ENCODE measurements at places on chromosomes 2 and 18. TPM values are rescaled to one million over a fixed set of nuclear protein-coding genes. Genes with fewer than 3 reads are reported as not detected.

DNA sequence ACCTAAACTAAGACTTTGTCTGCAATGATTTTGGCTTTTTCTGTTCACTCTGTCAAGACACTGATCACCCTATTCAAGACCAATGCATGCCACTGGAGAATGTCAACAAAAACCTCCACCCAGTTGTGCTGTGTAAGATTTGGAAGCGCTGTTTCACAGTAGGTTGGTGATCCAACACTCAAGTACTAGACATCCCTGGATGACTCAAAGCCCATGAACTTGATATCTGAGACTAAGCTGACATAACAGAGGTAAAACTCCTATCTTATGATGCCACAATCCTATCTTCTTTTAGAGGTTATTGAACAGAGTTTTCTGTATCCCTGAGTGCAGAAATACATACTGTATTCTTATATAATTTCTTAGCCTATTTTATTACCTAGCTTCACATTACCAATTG is 251.3 kb upstream of the ETAA1 start:
- no peak for ATAC-seq

Gene TBR1
- total RNA-seq, result 0.05 TPM

- no peak for ATAC-seq
Observed at GRCh38 chr2:112938904-112939303, 27.9 kb downstream of the IL37 start.

- no peak for ATAC-seq
Observed at GRCh38 chr2:230405824-230406223, 10.2 kb upstream of the SP100 start.

DNA sequence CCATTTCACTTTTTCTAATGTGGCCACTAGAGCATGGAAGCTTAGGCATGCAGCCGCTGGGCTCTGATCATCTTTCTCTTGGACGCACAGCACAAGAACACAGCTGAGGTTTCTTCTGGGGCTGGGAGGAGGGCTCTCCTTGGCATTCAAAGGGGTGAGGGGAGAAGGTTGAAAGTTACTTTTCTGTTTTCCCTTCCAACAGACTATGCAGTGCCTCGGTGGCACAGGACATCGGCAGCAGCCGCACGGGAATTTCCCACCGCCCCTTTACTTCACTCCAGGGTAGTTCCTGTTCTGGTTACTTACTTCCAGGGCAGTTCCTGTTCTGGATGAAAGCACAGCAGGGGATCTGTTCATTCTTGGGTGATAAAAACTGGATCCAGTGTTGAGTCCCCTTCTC is 18.9 kb upstream of the MAL start:
- no peak for ATAC-seq

DNA sequence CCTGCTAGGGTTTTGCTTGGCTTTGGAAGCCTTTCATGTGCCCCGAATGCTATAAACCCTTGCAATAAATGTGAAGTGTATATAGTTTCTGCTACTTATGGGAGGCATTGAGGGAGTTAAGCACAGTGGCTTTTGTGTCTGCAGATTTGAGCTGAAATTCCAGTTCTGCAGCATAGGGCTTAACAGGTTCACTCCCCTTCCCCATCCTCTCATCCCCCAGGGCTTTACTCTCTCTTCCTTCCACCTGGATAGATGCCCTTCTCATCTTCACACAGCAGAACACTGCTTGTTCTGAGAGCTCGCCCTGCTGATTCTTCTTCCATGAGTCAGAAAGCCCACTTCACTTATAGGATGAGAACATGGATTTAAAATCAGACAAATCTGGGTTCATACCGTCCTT is 37.2 kb downstream of the SOX11 start:
- ATAC-seq, result no peak

DNA sequence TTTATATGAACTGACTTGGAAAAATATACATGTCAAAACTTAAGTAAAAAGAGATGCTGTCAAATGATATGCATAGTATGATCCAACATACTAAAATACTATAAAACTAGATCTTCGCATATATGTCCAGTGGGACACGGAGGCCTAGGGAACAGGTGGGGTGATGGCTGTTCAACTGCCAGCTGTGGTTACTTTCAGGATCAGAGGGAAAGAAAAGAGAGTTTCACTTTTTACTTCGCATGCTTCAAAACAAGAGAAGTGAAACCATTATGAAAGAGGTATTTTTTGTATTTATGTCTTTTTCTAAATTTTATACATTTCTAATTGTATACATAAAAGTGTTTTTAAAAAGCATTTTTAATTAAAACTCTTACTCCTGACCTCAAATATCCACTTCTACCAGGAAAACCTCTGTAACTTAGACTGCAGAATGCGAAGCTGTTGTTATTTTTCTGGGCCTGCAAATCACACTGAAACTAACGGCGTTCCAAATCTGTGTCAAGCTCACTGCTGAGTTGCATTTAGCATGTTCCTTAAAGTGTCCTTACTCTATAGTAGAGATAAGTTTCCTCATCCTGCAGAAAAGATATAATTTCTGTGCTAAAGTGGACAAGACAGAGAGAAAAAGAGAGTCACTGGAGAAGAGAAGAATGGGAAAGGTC is 97.8 kb upstream of the SLC35G4 start:
- peak; percentile 31 for ATAC-seq

GRCh38 chr2:109318150-109318948 is 189.3 kb downstream of the SH3RF3 start:
- no peak for ATAC-seq

DNA sequence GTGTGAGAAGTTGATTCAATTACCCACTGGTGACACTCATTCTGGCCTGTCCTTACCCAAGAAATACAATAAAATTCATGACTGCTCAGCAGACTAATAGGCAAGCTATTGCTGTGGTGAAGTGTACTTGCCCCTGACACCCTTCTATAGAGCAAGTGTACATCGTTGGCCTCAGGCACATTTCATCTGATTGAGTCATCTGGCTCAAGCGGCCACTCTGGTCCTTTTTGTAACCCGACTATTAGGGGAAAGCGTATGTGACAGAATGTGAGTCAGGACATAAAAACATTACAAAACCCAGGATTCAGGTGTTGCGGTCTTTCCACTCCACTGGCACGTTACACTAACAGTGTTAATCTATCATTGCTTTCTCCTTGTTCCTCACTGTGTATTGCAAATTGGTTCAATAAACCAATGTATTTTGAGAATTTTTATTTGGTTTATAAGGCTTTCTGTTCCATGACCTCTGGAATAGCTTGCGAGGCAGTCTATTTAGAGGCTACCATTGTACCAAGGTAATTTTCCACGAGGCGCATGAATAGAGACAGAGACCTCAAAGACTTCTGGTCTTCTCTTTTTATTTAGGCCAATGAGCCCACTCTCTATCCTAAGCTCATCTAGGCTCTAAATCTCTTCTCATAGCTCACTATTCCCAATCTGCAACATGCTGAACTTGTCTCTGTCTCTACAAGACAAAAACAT is 10.2 kb upstream of the TTC32 start:
- no peak for ATAC-seq

Gene DLX2
- total RNA-seq, result not detected

- ATAC-seq, result no peak
Observed at GRCh38 chr2:151918308-151918707, 90.1 kb upstream of the ARL5A start.

Gene ALPI
- total RNA-seq, result not detected

Gene SLC30A3
- total RNA-seq, result not detected

DNA sequence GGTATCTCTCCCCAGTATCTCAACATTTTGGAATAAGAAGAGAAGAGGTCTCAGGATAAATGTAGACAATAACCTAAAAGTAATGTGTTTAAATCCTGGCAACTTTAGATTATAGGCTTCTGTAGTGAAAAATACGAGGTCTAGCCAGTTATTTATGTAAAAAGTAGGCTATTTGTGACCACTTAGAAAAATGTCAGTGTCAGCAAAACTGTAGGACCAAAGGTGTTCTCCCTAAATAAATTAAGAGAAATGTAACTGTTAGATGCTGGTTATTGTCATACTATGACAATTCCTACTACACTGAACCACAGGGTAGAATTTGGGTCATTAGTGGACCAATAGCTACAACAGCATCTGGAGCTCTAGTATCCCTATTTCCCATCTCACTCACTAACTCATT is 2.0 kb downstream of the SUPT7L start:
- ATAC-seq, result no peak

GRCh38 chr2:112151701-112152440 is 13.7 kb downstream of the FBLN7 start:
- ATAC-seq, result no peak

Gene CFC1
- not detected for total RNA-seq

DNA sequence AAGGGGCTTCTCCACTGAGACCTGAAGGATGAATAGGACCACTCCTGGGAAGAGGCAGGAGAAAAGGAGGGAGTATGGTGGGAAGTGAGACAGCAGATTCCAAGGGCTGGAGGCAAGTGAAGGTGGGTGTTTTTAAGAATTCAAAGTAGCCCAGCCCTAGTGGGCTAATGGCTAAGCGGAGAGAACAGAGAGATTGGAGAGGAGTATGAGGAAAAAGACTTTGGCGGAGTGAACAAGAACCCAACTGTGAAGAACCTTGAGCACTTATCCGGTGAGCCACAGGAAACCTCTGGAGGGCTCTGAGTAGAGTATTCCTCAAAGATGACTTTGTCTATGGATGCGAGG is 142.6 kb downstream of the COPS8 start:
- no peak for ATAC-seq

- ATAC-seq, result peak; percentile 60
Observed at GRCh38 chr2:75162897-75163296, 36.4 kb downstream of the TACR1 start.

- ATAC-seq, result no peak
Observed at GRCh38 chr2:239053801-239054503, 206.1 kb downstream of the TWIST2 start.

DNA sequence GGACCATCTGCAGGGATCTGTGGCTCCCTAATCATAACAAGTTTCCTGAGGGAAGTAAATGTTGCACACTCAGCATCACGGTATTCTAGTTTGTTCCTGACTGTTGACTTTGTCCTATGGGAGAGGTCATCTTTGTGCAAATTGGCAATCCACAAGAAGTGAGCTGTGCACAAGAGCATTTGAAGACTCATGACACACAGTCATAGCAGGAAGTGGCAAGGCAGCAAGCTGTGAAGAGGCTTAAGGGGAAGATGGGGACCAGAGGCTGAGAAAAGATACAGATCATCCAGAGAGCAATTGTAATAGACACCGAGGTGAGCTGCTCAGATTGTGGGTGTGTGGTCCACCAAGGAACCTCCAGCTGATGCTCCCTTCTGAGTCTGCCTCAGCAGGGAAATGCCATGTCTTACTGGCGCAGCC is 2.7 kb downstream of the TNP1 start:
- ATAC-seq, result peak; percentile 46

- ATAC-seq, result no peak
Observed at GRCh38 chr2:121173112-121173511, 111.9 kb downstream of the TFCP2L1 start.

Gene PROC
- not detected for total RNA-seq

DNA sequence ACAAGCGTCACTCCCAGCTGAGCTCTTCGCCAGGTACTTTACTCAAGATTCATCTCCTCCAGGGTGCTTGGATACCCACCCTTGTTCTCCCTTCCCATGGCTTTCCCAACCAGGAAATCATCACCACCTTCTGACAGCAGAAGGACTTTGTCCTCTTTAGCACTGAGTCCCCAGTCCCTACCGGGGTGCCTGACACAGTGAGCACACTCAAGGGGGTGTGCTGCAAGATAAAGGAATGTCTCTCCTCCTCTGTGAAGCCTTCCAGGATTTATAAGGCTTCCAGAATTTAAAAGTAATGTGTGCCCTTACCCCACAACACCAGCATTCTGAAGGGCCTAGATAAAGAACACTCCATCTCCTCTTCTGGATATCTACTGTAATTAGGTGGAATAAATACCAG is 39.6 kb downstream of the ACVR1 start:
- ATAC-seq, result no peak

- ATAC-seq, result peak; percentile 16
Observed at GRCh38 chr2:182115258-182115657, 129.6 kb downstream of the PPP1R1C start.

Gene TTN
- total RNA-seq, result 3.1 TPM

GRCh38 chr2:8848328-8849100 is 11.1 kb upstream of the KIDINS220 start:
- ATAC-seq, result no peak

Gene WDR75
- total RNA-seq, result 46.5 TPM

Measured in activated T-helper 17 cell treated with anti-CD3 and anti-CD28 coated beads, Interleukin-2, amount 50 U/mL, for 72 hours (primary cell).